Thoracic aorta (tissue), 2 donors: ENCODE measurements at places on chromosomes 3 and 15. TPM values are rescaled to one million over a fixed set of nuclear protein-coding genes. Genes with fewer than 3 reads are reported as not detected.

DNA sequence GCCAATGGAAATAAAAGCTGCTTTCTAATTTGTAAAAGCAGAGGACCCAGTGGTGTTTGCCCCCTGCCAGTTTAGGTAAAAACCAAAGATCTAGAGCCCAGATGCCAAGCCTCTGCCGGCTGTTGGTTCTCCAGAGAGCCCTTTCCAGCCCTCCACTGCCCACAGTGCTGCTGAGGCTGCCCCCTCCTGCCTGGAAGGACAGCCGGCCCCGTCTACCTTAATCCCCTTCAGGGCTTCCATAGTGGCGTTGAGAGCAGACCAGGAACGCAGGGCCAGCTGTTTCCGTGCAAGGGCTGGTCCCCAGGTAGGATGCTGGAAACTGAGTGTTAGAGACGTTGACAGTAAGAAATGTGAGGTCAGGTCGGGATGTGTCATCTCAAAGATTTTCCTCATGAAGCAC lies 6.9 kb downstream of the ST8SIA2 start:
- no peak for DNase-seq

DNA sequence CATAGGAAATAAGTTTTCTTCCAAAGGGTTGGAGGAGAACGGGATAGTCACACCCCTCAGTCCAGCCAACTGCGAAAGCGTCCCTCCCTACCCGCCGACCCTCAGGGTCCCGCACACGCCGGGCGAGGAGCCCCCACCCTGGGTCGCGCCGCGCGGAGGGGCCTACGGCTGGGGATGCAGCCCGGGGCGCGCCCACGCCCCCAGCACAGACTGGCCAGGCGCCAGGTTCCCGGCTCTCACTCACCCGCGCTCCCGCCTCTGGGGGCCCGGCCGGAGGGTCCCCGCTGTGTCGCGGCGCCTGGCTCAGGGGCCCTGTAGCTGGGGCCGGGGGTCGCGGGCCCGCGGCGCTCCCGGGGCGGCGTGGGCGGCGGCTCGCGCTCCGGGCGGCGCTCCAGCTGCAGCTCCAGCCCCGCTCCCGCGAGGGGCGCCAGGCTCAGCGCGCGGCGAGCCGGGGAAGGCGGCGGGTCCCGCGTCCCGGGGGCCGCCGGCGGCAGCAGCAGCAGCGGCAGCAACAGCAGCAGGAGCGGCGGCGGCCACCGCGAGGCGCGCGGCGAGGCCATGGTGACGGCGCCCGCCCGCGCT lies 375 bp downstream of the HEG1 start:
- DNase-seq: no peak

The RPL15 gene
- total RNA-seq: 1,268 TPM

GRCh38 chr15:98597666-98598065 lies 50.7 kb upstream of the IGF1R start:
- DNase-seq: no peak

DNA sequence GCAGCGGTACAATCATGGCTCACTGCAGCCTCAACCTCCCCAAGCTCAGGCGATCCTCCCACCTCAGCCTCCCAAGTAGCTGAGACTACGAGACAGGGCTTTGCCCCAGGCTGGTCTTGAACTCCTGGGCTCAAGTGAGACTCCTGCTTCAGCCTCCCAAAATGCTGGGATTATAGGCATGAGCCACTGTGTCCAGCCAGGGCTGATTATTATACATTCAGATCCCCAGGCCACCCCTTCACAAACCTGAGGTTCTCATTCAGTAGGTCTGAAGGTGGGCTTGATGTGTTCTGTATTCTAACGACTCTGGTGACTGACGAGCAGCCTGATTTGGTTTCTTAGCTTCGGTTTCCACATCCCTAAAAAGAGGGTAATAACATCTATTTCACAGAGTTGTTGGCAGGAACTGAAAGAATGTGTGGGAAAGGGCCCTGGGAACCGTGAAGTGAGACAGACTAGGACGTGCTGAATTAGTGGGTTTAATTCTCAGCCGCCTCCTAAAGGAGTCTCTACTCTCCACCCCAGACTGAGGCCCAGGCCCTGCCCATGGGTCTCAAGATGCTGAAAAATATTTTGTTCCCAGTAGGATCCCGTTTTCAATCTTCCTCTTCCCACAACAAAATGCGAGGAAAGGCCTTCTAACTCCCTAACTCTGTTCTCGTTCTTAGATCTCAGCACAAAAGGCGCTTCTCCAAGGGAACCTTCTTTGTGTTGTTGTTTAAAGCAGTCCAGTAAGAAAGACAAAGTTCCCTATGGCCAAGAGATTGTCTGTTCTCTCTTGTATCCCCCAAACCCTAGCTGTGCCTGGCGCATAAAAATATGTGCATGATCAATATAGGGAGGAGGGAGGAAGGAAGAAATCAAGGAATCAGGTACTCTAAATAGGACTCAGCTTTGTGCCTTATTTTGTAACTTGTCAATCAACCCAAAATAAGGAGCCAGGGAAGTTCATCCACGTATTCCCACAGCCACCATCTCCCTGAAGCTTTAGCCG lies 210.0 kb upstream of the TOPAZ1 start:
- DNase-seq: no peak
